ENCODE measurements at places on chromosomes 12 and 14. TPM values are rescaled to one million over a fixed set of nuclear protein-coding genes. Genes with fewer than 3 reads are reported as not detected.

DNA sequence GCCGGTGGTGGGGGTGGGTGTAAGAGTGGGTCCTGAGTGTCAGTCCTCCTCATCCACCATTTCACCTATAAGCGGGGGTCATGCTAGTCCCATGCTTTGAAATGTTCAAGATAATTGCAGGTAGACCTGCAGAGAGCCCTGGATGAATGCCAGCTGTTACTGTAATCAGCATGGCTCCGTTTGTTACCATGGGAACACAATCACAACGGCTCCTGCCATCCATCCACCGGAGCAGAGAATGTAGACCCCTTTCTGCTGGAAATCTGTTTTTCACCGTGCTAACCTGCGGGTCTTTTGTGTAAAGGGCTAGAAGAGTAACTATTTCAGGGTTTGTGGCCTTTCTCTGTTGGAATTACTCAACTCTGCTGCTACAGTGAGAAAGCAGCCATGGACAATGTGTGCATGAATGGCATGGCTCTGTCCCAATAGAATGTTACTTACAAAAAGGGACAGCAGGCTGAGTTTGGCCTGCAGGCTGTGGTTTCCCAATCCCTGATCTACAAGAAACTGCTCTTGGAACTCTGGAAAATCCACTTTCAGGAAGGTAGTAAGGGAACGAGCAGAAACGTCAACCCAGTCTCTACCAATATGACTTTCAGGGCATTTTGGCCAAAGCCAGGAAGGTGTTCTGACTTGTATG, 36.1 kb downstream of the KCTD10 start:
- H3K27me3 ChIP-seq: no peaks in the 10 kb centered on the region
- no peaks in the 10 kb centered on the region for H3K36me3 ChIP-seq
- H3K27ac ChIP-seq: no peak overlapping the region
- DNase-seq: no peak

- no peaks in the 10 kb centered on the region for H3K36me3 ChIP-seq
- DNase-seq: no peak
- peak overlapping the region; percentile 87 for H3K4me3 ChIP-seq
- H3K27ac ChIP-seq: peak overlapping the region; percentile 70
- H3K4me1 ChIP-seq: peaks cover 21% of the 10 kb centered on the region
These were observed 1.0 kb upstream of the SINHCAF start for GRCh38 chr12:31326736-31327659.

- H3K4me3 ChIP-seq: no peak overlapping the region
- no peaks in the 10 kb centered on the region for H3K36me3 ChIP-seq
- no peaks in the 10 kb centered on the region for H3K4me1 ChIP-seq
- H3K27ac ChIP-seq: no peak overlapping the region
These were observed 46.8 kb downstream of the MOK start for GRCh38 chr14:102258136-102258535.

ADAMTS20 gene
- total RNA-seq: not detected

- DNase-seq: no peak
- H3K27me3 ChIP-seq: no peaks in the 10 kb centered on the region
These were observed 104.7 kb downstream of the ST8SIA1 start for GRCh38 chr12:22229652-22230279.

- no peak overlapping the region for H3K27ac ChIP-seq
- no peaks in the 10 kb centered on the region for H3K36me3 ChIP-seq
- DNase-seq: no peak
These were observed 14.8 kb upstream of the PPTC7 start for GRCh38 chr12:110597885-110598284.

LTBP2 gene
- 69.8 TPM for total RNA-seq

OR4E2 gene
- not detected for total RNA-seq

VWF gene
- 0.31 TPM for total RNA-seq

- H3K4me3 ChIP-seq: peak overlapping the region; percentile 28
- DNase-seq: no peak
- no peaks in the 10 kb centered on the region for H3K4me1 ChIP-seq
- peaks cover 12% of the 10 kb centered on the region for H3K27me3 ChIP-seq
- H3K27ac ChIP-seq: no peak overlapping the region
These were observed 3.2 kb downstream of the USP44 start for GRCh38 chr12:95548056-95548538.

DNA sequence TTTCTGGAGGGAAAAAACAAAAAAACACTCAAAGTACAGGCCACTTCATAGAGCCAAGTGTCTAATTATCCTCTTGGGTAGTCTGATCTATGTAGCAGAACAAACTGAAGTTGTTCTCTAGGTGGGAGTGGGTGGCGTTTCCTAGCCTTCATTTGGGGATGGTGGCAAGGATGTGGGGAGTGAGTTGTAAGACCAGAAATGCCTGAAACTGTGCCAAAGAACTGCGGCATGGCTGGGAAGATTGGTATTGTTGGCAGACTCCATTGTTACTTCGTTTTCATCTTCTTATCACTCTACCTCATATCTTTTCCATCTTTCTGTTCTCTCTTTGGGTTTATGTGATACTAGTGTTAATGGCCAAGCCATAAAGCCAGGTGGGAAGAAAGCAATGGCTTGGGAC, 177.3 kb upstream of the DDHD1 start:
- no peaks in the 10 kb centered on the region for H3K27me3 ChIP-seq
- H3K27ac ChIP-seq: no peak overlapping the region
- no peaks in the 10 kb centered on the region for H3K4me1 ChIP-seq

DNA sequence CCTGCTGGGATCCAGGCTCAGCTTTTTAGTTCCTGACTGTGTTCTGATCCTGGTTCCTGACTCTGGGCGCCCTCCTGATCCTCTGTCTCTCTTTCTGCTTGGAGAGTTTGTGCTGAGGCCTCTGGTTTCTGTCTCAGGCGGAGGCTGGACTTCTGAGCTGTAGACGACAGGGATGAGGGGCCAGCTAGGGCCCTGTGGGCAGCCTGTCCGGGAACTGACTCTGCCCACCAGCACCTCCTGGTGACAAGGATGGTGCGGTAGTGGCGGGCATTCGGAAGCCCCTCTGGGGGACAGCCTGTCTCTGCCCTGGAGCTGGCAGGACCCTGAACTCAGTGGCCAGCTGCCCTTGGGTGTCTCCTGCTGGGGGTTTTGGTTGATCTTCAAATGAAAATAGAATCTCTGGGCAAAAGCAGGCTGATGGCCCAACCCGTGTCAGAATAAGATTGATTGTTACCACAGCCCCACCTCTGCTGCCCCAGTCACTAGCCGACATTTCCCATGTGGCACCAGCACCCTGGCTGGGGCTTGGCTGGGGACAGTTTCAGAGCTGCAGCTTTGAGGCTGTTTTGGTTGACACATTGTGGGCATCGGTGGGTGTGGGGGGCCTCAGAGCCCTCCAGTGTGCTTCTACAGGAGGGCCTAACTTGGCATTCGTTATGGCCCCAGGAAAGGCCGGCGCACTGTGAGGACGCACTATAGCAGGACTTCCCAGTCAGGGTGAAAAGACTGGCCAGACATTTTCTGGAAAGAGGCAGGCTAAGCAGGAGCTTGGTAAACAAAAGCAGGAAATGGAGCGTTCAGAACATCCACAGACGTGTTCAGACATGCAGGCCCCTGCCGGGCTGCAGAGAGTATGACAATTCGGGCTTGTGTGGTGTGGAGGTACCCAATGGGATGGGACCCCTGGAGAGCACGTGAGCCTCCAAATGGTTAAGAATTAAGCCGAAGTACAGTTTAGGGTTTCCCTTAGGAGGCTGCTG, 16.2 kb downstream of the KRT80 start:
- peak overlapping the region; percentile 61 for H3K27ac ChIP-seq
- no peak overlapping the region for H3K4me3 ChIP-seq
- no peaks in the 10 kb centered on the region for H3K27me3 ChIP-seq

RNFT2 gene
- total RNA-seq: 12.3 TPM

DNA sequence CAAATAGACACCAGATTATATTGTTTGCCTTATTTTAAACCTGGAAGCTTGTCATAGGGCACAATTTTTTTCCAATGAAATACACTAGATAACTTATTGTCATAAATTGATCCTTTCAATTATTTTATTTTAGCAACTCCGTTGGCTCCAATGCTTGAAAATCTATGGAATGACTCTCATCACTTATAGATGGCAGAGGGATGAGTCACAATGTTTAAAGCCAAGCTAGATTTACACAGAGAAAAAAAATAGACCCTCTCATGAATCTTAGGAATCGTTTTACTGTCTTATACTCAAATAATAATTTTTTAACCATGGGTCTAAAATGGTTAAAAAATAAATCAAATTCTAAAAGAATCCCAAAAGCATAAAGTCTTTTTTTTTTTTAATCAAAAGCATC, 1276.6 kb upstream of the FLRT2 start:
- H3K4me1 ChIP-seq: no peaks in the 10 kb centered on the region
- H3K27ac ChIP-seq: no peak overlapping the region
- no peak for DNase-seq

DNA sequence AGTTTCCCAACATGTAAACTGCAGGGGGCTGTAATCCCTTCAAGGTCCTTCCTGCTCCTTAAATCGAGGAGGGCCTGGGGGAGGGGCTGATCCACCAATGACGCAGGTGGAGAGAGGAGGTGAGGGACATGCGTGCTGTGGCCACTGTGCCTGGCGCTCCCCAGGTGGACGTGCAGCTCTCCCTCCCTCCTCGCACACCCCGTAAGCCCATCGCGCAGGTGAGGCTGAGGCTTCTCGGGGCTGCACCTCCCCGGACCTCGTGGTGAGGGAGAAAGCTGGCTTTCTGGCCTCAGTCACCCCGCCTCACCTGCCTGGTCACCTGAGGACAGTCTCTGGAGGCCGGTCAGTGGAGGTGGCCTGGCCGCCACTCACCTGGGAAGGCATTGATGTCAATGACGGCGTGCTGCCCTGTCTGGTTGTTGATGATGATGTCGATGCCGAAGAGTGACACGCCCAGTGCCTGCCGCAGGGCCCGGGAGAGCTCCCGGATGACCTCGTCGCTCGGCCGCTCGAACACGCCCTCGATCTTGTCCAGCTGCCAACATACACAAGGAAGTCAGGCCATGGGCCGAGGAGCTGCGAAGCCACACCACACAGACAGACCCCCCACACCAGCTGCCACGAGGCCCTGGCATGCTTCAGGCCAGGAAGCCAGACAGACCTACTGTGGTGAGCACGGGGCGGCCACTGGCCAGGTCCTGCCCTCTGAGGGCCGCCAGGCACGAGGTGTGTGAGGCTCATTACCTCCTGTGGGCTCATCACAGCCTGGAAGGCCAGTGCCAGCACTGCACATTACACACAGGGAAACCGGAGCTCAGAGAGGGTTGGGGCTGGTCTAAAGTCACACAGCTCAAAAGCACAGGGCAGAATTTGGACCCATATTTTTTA, 23.3 kb downstream of the CHGA start:
- H3K27me3 ChIP-seq: no peaks in the 10 kb centered on the region
- H3K36me3 ChIP-seq: no peaks in the 10 kb centered on the region
- H3K4me3 ChIP-seq: no peak overlapping the region
- no peak overlapping the region for H3K27ac ChIP-seq
- peak; percentile 8 for DNase-seq
- H3K4me1 ChIP-seq: no peaks in the 10 kb centered on the region

- no peak overlapping the region for H3K4me3 ChIP-seq
- H3K27me3 ChIP-seq: no peaks in the 10 kb centered on the region
- no peaks in the 10 kb centered on the region for H3K4me1 ChIP-seq
- H3K27ac ChIP-seq: no peak overlapping the region
These were observed 96.8 kb upstream of the DACT1 start for GRCh38 chr14:58540749-58541632.

GRCh38 chr12:69368171-69368570, 8.6 kb downstream of the YEATS4 start:
- no peak overlapping the region for H3K4me3 ChIP-seq
- no peak overlapping the region for H3K27ac ChIP-seq
- H3K4me1 ChIP-seq: no peaks in the 10 kb centered on the region

TMEM30B gene
- 0.10 TPM for total RNA-seq

DNA sequence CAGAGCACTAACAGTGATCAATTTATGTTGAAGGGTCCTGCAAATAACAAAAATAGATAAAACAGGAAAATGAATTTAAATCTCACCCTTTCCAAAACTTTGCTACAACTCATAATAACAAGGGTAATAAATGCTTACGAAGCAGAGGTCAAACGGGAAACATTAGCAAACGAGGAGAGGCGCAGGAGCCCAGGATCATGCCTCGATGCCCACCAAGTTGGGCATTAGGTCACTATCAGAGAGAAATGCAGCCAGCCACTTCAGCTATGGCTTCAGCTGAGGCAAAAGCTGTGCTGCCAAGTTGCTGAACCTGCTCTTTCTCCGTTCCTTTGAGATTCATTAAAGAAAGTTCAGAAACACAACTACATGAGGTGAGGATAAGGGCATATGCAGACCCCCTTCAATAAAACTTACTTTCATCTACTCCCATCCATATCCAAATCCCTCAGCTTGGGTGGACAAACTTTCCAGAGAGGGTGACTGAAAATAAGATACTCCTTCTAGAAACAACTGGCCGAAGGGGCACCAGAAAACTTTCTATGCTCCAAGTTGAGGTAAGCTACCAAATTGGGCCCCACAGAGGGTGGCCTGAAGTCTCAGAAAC, 7.9 kb downstream of the NKX2-1 start:
- H3K4me1 ChIP-seq: no peaks in the 10 kb centered on the region
- no peak overlapping the region for H3K27ac ChIP-seq
- peaks cover 4% of the 10 kb centered on the region for H3K27me3 ChIP-seq
- no peak overlapping the region for H3K4me3 ChIP-seq
- H3K36me3 ChIP-seq: no peaks in the 10 kb centered on the region
- no peak for DNase-seq

DNA sequence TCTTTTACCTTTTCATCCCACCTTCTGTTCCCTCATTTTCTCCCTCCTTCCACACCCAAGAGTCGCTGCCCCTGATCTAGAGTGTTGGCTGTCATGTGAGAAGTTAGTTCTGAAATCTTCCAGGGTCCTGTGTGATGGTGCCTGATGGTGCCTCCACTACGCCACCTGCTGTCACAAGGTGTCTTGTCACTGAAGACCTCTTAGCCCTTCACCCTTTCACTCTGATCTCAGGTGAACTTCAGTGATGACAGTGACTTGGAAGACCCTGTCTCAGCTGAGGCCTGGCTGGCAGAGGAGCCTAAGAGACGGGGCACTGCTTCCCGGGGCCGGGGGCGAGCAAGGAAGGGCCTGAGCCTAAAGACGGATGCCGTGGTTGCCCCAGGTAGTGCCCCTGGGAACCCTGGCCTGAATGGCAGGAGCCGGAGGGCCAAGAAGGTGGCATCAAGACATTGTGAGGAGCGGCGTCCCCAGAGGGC, 7.6 kb upstream of the PFDN5 start:
- DNase-seq: peak; percentile 63
- H3K4me1 ChIP-seq: no peaks in the 10 kb centered on the region
- no peak overlapping the region for H3K27ac ChIP-seq
- H3K4me3 ChIP-seq: no peak overlapping the region
- peaks cover 18% of the 10 kb centered on the region for H3K36me3 ChIP-seq

ATP5MC2 gene
- 290 TPM for total RNA-seq

DNA sequence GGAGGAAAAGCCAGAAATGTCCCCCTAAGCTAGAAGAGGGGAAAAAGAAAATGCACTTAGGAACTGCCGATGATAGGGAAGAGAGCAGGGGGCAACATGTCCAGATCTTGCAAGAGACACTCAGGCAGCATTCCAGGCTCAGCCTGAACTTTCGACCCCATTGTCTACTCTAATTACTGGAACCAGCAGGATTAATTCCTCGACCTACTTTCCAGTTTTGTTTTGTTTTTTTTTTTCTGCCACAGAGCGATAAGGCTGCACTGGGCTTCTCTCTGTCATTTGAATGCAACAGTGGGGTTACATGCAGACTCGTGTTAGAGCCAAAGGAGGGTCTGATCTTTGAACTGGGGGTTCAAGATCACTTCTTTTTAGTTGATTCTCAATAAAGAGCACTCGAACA, 68.7 kb upstream of the MED13L start:
- H3K27me3 ChIP-seq: no peaks in the 10 kb centered on the region
- DNase-seq: no peak
- peak overlapping the region; percentile 35 for H3K27ac ChIP-seq
- H3K4me3 ChIP-seq: no peak overlapping the region

CCDC177 gene
- total RNA-seq: not detected
